ENCODE measurements at places on chromosomes 2 and 18. TPM values are rescaled to one million over a fixed set of nuclear protein-coding genes. Genes with fewer than 3 reads are reported as not detected.

Gene HTR2B
- total RNA-seq = not detected

Gene VAMP8
- 89.5 TPM for total RNA-seq

Gene B3GNT7
- 0.34 TPM for total RNA-seq

Gene TLX2
- total RNA-seq = 1.4 TPM

Gene CPS1
- total RNA-seq = 4.1 TPM

Gene KHK
- total RNA-seq = 12.9 TPM

Gene DUSP11
- 35.8 TPM for total RNA-seq

Gene SUMO1
- 88.7 TPM for total RNA-seq

Gene TFCP2L1
- 0.16 TPM for total RNA-seq

Gene MYCN
- not detected for total RNA-seq

DNA sequence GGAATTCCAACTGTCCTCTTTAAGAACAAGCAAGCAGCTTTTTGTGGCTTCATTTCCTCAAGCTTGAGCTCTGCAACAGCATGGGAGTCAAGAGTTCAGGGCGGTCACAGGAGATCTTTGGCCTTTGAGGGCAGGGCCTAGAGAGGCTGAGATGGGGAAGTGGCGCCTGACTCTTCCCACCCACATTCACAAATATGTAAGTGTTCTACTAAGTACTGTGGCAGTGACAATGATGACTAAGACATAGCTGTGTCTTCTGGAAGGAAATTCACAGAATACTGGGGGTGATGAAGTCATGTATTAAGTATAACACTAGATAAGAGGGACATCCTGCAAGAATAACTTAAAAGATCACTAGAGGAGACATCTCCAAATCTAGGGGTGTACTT lies 15.0 kb downstream of the RND3 start:
- no peaks in the 10 kb centered on the region for H3K4me1 ChIP-seq
- peaks cover 5% of the 10 kb centered on the region for H3K27me3 ChIP-seq
- H3K36me3 ChIP-seq = no peaks in the 10 kb centered on the region
- no peak overlapping the region for H3K27ac ChIP-seq

DNA sequence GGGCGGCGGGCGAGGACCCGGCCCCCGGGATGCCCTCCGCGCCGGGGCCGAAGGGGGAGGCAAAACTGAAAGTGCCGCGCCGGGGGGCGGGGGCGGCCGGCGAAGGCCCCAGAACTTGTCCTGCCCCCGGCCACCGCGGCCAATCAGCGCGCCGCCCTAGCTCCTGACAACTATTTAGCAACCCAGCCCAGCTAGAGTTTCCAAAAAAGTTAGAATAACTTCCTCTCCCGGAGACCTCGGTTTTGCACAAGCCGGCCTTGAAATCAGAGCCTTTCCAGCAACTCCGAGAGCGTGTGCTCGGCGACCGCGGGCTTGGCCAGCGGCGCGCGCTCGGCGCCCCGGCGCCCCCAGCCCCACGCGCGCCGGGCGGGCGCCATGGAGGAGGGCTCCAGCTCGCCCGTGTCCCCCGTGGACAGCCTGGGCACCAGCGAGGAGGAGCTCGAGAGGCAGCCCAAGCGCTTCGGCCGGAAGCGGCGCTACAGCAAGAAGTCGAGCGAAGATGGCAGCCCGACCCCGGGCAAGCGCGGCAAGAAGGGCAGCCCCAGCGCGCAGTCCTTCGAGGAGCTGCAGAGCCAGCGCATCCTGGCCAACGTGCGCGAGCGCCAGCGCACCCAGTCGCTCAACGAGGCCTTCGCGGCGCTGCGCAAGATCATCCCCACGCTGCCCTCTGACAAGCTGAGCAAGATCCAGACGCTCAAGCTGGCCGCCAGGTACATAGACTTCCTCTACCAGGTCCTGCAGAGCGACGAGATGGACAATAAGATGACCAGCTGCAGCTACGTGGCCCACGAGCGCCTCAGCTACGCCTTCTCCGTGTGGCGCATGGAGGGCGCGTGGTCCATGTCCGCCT lies at the start of gene TWIST2:
TWIST2 (plus strand) TSS at position 245 of the 850 bp plus-strand sequence; CDS start at position 376, 131 bp downstream.
- H3K4me3 ChIP-seq = peak within 1 kb of the TSS; percentile 10
- H3K27me3 ChIP-seq = peaks cover 62% of the 10 kb centered on the region
- H3K27ac ChIP-seq = no peak within 1 kb of the TSS
- DNase-seq = no peak
- no peaks in the 10 kb centered on the region for H3K4me1 ChIP-seq

- no peaks in the 10 kb centered on the region for H3K36me3 ChIP-seq
- no peak overlapping the region for H3K27ac ChIP-seq
- H3K4me1 ChIP-seq = no peaks in the 10 kb centered on the region
- H3K27me3 ChIP-seq = no peaks in the 10 kb centered on the region
- no peak overlapping the region for H3K4me3 ChIP-seq
Measured at GRCh38 chr18:59008302-59008974, 131.2 kb upstream of the SEC11C start.

DNA sequence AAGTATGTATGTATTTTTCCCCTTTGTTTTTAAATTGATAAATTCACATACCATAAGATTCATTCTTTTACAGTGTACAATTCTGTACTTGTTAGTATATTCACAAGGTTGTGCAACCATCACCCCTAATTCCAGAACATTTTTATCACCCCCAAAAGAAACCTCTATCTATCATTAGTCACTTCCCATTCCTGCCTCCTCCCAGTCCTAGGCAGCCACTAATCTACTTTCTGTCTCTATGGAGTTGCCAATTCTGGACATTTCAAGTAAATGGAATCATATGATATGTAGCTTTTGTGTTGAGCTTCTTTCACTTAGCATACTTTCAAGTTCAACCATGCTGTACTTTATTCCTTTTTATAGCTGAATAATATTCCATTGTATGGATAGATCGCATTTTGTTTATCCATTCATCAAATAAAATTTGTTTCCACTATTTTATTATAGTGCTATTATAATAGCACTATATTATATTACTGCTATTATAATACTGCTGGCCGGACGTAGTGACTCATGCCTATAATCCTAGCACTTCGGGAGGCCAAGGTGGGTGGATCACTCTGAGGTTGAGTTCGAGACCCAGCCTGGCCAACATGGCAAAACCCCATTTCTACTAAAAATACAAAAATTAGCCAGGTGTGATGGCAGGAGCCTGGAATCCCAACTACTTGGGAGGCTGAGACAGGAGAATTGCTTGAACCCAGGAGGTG lies 10.9 kb downstream of the STARD7 start:
- no peak for DNase-seq
- H3K36me3 ChIP-seq = peaks cover 25% of the 10 kb centered on the region
- H3K4me1 ChIP-seq = peaks cover 57% of the 10 kb centered on the region
- H3K4me3 ChIP-seq = no peak overlapping the region

GRCh38 chr2:221997100-221997499 lies 301.7 kb downstream of the PAX3 start:
- H3K4me1 ChIP-seq = no peaks in the 10 kb centered on the region
- no peaks in the 10 kb centered on the region for H3K36me3 ChIP-seq
- DNase-seq = no peak
- H3K4me3 ChIP-seq = no peak overlapping the region
- no peak overlapping the region for H3K27ac ChIP-seq
- H3K27me3 ChIP-seq = peaks cover 7% of the 10 kb centered on the region

- no peak overlapping the region for H3K27ac ChIP-seq
- H3K4me1 ChIP-seq = no peaks in the 10 kb centered on the region
- no peak overlapping the region for H3K4me3 ChIP-seq
- peaks cover 5% of the 10 kb centered on the region for H3K27me3 ChIP-seq
Measured at GRCh38 chr2:223681125-223681524, 79.0 kb upstream of the SCG2 start.

GRCh38 chr2:42339191-42339912 lies 21.7 kb downstream of the COX7A2L start:
- DNase-seq = no peak
- peaks cover 12% of the 10 kb centered on the region for H3K36me3 ChIP-seq

GRCh38 chr2:70431716-70432347 lies 121.8 kb downstream of the TGFA start:
- H3K4me3 ChIP-seq = no peak overlapping the region
- H3K4me1 ChIP-seq = peaks cover 7% of the 10 kb centered on the region
- no peaks in the 10 kb centered on the region for H3K27me3 ChIP-seq
- H3K36me3 ChIP-seq = no peaks in the 10 kb centered on the region

- H3K36me3 ChIP-seq = no peaks in the 10 kb centered on the region
- H3K27ac ChIP-seq = no peak within 1 kb of the TSS
- H3K27me3 ChIP-seq = no peaks in the 10 kb centered on the region
- no peaks in the 10 kb centered on the region for H3K4me1 ChIP-seq
- H3K4me3 ChIP-seq = no peak within 1 kb of the TSS
- no peak for DNase-seq
Measured at GRCh38 chr2:88067598-88067997, at the start of gene SMYD1. Gene SMYD1, plus strand, starts transcription at chr2:88067825. Its CDS starts 40 bp downstream, at chr2:88067865.

DNA sequence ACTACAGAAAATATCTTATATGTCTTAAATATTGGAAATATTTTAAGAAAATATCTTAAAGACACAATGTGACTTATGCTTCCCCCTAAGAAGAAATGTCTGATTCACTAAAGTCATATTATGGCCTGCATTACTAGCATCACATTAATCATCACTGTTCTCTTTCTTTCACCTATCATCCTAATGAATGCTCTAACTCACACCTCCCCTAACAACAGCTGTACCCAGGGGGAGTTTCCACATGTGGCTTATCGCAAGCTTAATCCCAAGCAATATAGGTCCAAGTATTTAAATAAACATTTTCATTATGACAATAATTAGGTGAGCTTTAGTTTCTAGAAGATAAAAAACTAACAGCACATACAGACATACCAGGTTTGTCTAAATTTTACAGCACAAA lies 39.6 kb downstream of the REV1 start:
- H3K4me1 ChIP-seq = peaks cover 10% of the 10 kb centered on the region
- DNase-seq = no peak
- peaks cover 4% of the 10 kb centered on the region for H3K36me3 ChIP-seq
- no peaks in the 10 kb centered on the region for H3K27me3 ChIP-seq
- H3K27ac ChIP-seq = no peak overlapping the region
- no peak overlapping the region for H3K4me3 ChIP-seq

DNA sequence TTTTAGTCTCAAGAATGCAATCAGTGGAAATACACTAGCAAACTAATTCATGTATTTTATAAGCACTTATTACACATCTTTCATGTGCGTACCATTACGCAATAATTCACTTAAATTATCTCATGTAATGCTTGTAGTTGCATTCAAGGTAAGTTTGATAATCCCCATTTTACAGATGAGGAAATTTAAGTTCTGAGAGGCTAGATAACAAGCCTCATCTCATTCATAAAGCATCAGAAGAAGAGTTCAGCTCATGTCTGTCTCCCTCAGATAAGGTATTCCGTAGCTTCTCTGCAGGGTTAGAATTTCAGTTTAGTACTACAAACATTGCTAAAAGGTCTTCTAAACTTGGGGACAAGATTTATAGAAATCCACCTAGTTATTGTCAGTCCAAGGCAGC lies 47.8 kb downstream of the HNMT start:
- DNase-seq = no peak
- no peaks in the 10 kb centered on the region for H3K4me1 ChIP-seq
- no peak overlapping the region for H3K27ac ChIP-seq
- no peak overlapping the region for H3K4me3 ChIP-seq

GRCh38 chr18:32271672-32272208 lies 81.9 kb downstream of the MEP1B start:
- H3K36me3 ChIP-seq = no peaks in the 10 kb centered on the region
- peak; percentile 22 for DNase-seq
- peaks cover 8% of the 10 kb centered on the region for H3K27me3 ChIP-seq

DNA sequence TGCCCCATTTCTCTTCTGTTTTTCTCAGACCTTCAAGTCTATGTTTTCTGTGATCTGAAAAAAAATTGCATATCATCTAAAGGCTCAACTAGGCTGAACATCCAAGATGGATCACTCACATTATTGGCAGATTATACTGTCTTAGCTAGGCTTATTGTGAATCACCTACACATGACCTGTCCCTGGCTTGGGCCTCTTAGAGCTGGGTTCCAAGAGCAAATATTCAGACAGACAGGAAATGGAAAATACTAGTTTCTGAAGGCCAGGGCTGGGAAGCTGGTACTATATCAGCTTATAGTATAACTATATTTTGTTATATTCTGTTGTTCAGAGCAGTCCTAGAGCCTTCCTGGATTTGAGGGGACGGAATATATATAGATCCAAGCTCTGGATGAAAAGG lies 90.3 kb downstream of the PIK3C3 start:
- peaks cover 8% of the 10 kb centered on the region for H3K36me3 ChIP-seq
- no peak overlapping the region for H3K4me3 ChIP-seq
- no peak for DNase-seq
- H3K4me1 ChIP-seq = no peaks in the 10 kb centered on the region

DNA sequence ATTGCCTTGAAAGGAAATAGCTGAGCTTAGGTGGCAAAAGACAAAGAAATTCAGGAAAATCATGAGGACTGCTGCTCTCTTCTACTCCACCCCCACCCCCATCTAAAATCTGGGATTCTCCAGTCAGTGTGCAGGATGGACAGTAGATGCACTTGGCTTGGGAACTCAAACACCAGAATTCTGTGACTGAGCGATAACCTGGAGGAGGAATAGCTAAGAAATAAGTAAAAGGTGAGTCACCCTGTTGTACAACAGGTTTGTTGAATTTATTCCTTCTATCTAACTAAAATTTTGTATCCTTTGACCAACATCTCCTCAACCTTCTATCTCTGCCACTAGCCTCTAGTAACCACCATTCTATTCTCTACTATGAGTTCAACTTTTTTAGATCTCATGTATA lies 1029.9 kb upstream of the ACVR2A start:
- no peak overlapping the region for H3K4me3 ChIP-seq
- no peak for DNase-seq
- H3K36me3 ChIP-seq = no peaks in the 10 kb centered on the region
- H3K27ac ChIP-seq = no peak overlapping the region
- no peaks in the 10 kb centered on the region for H3K27me3 ChIP-seq

GRCh38 chr18:51621113-51621863 lies 423.8 kb upstream of the MEX3C start:
- no peak overlapping the region for H3K27ac ChIP-seq
- DNase-seq = peak; percentile 21
- H3K36me3 ChIP-seq = no peaks in the 10 kb centered on the region
- H3K27me3 ChIP-seq = peaks cover 22% of the 10 kb centered on the region
- no peak overlapping the region for H3K4me3 ChIP-seq

GRCh38 chr2:75790121-75790813 lies 79.6 kb upstream of the GCFC2 start:
- peaks cover 13% of the 10 kb centered on the region for H3K27me3 ChIP-seq
- H3K4me3 ChIP-seq = no peak overlapping the region
- no peak overlapping the region for H3K27ac ChIP-seq

DNA sequence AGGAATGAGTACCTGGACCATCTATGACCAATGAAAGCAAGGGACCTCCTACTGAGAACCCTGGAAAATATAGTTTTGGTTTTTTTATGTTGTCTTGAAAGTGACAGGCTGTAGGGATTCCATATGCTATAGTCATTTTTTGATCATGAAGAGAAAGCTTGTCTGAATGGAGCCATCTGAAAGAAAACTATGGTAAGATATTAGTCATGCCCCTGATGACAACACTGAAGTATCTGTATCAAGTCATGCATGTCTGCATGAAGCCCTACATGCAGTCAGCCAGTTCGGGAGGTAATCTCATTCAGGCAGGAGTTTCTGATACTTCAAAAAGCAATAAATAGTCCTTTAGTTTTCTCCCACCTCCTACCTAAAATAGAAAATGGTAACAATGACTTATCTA lies 1042.0 kb downstream of the DPP10 start:
- no peak for DNase-seq
- no peaks in the 10 kb centered on the region for H3K4me1 ChIP-seq
- no peaks in the 10 kb centered on the region for H3K27me3 ChIP-seq
- H3K36me3 ChIP-seq = no peaks in the 10 kb centered on the region
- H3K4me3 ChIP-seq = no peak overlapping the region
